ENCODE measurements at places on chromosomes 11 and 22. TPM values are rescaled to one million over a fixed set of nuclear protein-coding genes. Genes with fewer than 3 reads are reported as not detected.

The OR5M11 gene
- not detected for total RNA-seq

DNA sequence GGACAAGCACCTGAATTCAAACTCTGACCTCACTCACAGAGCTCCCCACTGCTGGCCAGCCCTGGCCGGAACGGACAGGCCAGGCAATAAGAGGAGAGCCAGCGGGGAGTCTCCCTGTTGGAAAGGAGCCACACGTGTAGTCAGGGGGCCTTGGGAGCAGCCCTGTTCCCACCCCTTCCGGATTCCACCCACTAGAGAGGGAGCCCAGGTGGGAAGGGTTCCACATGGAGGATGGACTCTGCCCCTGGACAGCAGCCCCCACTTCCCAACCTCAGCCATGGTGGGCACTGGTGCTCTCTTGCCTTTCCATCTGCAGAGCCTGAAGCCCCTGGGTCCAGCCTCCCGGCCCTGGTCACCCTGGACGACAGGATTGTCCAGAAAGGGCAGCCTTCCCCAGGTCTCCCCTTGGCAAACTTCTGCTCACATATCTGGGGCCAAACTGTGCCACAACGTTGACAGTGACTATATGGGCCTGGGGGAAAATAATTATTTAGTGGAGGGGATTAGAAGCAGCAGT, 7.5 kb upstream of the APOBEC3A start:
- no peak for DNase-seq

DNA sequence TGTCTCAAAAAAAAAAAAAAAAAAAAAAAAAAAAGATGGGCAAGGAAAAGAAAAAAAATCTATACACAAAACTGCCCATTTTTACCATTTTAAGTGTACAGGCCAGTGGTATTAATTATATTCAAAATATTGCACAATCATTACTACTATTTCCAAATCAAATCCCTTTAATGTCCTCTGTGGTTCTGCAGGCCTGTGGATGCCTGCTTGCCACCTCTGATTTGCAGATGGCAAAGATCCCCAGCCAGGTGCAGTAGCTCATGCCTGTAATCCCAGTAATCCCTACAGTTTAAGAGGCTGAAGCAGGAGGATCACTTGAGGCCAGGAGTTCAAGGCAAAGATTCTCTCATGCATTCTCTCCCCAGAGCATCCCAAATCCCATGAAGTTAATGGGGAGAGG, 20.2 kb downstream of the RFPL1 start:
- DNase-seq, result no peak

- no peak for DNase-seq
These were observed 26.8 kb downstream of the GAB2 start for GRCh38 chr11:78390809-78391208.

The PTPN5 gene
- 0.15 TPM for total RNA-seq

GRCh38 chr22:35426801-35427140, 26.8 kb downstream of the MCM5 start:
- DNase-seq, result no peak

DNA sequence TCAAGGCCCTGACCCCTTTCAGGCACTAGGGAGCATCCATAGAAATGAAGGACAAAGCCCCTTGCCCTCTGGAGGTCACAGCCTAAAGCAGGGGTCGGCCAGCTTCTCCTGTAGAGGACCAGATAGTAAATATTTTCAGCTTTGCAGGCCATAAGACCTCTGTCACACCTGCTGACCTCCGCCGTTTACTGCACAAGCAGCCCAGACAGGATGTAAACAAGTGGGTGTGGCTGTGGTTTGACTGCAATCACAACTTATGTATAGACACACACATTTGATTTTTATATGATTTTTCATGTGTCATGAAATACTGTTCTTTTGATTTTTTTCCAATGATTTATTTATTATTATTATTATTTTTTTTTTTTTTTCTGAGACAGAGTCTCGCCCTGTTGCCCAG, 34.3 kb downstream of the KIAA1671 start:
- DNase-seq, result no peak

DNA sequence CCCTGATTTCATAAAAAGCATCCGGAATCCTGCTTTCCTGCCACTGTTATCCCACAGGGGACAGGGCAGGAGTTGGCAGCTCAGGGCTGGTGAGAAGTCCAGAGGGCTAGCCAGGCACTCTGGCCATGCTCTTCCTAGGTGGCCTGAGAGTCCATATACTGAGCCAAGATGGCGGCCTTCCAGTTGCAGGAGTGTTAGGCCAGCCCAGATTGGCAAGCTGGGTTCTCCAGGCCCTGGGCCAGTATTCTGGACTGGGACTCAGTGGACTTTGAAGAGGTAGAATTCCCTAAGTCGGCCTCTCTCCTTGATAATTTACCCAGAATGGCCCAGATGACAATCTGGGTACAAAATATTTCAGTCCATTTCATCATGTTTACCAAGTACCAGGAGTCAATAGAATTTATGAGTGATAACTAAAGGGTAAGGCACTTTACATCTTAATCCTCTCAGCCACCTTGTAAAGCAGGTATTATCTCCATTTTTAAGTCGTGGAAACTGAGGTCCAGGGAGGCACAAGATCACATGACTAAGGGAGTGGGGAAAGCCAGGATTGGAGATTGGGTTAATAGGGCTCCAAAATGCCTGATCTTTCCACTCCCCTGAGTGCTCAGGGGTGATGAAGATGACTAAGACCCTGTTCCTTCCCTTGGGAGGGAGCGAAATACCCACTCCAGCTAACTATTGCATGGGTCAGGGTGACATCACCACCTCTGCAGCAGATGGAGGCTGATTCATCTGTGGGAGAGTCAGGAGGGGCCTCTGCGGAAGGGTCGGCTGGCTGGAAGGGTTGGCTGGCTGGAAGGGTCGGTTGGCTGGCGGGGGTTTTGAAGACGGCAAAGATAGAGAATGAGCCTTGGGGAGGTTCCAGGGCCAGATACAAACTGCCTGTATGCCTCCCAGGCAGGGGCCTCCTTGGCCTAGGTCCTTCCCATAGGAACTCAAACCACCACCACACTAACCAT, 1.2 kb upstream of the MICALL1 start:
- DNase-seq, result no peak

The USH1C gene
- 0.55 TPM for total RNA-seq

GRCh38 chr11:43643898-43644620, 36.5 kb upstream of the HSD17B12 start:
- DNase-seq, result peak; percentile 86

Data from lung (tissue), 17 donors.